ENCODE measurements at places on chromosomes 2 and 18. TPM values are rescaled to one million over a fixed set of nuclear protein-coding genes. Genes with fewer than 3 reads are reported as not detected.

Gene PSMD14
- 150 TPM for total RNA-seq

Gene SP3
- total RNA-seq = 108 TPM

GRCh38 chr2:151869291-151869690 lies 41.1 kb upstream of the ARL5A start:
- DNase-seq = peak; percentile 76

- no peak for DNase-seq
Observed at GRCh38 chr2:67612576-67613042, 215.5 kb downstream of the ETAA1 start.

GRCh38 chr2:121608967-121609366 lies 40.3 kb downstream of the CLASP1 start:
- no peak for DNase-seq
